Breast epithelium (tissue), 4 donors: ENCODE measurements at places on chromosomes 6 and 20.

GRCh38 chr6:7243179-7243981 is 69.6 kb downstream of the SSR1 start:
- DNase-seq, result no peak

GRCh38 chr20:6057691-6058090 is 3.8 kb upstream of the LRRN4 start:
- no peak for DNase-seq

GRCh38 chr20:24148372-24148771 is 159.8 kb upstream of the GGTLC1 start:
- DNase-seq, result no peak

- peak; percentile 92 for DNase-seq
These were observed 48.2 kb downstream of the RBM38 start for GRCh38 chr20:57439432-57439831.

- DNase-seq, result no peak
These were observed 75.4 kb upstream of the LAMA2 start for GRCh38 chr6:128807577-128807976.
